ENCODE measurements at places on chromosomes 6 and 20.

GRCh38 chr20:61205769-61206168 is 46.3 kb upstream of the CDH4 start:
- no peak for DNase-seq

DNA sequence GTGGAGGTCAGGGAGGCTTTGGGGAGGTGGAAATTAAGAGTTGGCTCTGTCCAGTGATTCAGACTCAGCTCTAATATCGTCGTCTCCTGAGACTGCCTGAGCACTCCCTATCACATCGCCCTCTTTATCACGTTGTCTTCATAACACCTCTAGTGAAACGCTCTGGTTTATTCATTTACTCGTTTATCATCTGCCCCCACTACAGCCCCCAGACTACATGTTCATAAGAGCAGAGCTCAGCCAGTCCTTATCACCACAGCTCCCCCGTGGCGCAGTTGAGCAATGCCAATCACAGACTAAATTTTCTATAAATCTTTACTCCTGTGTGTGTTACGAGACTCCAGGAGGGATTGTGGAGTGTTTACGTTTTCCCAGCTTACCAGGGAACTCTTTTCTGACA is 316.2 kb downstream of the ADGRB3 start:
- no peak for DNase-seq

GRCh38 chr6:11606332-11606731 is 68.8 kb downstream of the TMEM170B start:
- no peak for DNase-seq

DNA sequence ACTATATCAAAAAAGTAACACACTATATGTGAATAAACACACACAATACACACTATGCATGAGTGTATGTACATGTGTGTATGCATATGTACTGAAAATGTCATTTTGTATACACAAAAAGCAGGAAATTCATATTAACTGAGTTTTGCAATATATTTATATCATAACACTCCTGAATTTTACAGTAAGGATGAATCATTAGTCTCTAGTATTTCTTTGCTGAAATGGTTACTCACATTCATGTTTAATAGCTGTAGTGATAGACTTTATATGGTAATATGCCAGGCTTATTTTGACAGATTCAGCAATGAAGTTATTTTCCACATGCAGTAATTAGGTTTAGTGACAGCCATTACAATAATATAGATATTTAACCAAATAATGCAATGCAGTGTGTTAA is 1216.2 kb upstream of the CITED2 start:
- DNase-seq, result no peak

DNA sequence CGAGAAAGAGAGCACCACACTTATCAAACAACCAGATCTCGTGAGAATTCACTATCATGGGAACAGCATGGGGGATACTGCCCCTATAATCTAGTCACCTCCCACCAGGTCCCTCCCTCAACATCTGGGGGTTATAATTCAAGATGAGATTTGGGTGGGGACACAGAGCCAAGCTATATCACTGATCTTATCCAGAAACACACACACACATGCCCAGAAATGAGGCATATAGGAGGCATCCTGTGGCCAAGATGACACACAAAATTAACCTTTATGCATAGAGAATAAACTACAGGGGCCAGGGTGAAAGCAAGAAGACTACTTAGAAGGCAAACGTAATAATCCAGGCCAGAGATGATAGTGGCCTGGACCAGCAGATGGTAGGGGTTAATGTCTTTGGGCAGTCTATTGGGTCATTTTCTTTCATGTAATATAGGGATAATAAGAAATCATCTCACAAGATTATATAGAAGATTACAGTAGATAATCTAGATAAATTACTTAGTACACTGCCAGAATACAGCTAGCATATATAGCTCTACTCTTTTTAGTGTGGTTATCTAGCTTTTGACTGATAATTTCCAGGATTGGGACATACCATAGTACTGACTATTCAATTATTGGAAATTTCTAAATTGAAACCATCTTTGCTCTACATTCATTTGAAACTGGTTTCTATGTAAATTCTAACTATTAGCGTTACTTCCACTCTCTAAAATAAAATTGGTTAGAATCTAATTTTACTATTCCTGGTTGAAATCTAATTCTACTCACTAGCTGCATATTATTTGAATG is 20.0 kb downstream of the RNF144B start:
- DNase-seq, result peak; percentile 33

- DNase-seq, result no peak
These were observed 33.9 kb downstream of the CCN2 start for GRCh38 chr6:131917318-131917717.

DNA sequence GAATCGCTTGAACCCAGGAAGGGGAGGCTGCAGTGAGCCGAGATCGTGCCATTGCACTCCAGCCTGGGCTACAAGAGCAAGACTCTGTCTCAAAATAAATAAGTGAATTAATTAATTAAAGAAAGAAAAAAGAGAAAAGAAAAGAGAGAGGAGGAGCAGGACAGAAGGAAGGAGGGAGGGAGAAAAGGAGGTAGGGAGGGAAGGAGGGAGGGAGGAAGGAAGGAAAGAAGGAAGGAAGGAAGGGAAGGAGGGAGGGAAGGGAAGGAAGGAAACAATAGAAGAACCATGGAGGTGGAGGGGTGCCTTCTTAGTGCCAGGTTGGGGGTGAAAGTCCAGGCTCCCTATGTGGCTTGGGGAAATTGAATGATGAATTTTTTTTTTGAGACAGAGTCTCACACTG is 6.5 kb upstream of the AHCY start:
- no peak for DNase-seq

GRCh38 chr20:24683676-24684075 is 214.2 kb downstream of the SYNDIG1 start:
- DNase-seq, result no peak

- DNase-seq, result no peak
These were observed 258.5 kb upstream of the CDH4 start for GRCh38 chr20:60993433-60994044.

DNA sequence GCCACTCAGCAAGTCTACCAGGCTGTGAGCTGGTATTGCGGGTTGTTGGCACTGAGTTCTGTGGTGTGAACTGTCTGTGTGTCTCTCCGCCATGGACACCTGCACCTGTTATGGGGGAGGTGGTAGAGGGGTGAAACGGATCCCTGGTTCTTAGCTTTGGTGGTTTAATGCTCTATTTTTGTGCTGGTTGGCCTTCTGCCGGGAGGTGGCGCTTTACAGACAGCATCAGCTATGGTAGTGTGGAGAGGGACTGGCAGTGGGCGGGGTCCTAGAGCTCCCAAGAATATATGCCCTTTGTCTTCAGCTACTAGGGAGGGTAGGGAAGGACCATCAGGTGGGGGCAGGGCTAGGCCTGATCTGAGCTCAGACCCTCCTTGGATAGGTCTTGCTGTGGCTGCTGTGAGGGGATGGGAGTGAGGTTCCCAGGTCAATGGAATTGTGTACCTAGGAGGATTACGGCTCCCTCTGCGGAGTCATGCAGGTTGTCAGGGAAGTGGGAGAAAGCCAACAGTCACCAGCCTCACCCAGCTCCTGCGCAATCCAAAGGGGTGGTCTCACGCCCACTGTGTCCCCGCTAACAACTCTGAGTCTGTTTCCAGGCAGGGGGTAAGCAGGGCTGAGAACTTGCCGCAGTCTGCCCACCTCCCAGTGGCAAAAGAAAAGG is 154.3 kb downstream of the CCDC170 start:
- DNase-seq, result no peak

- no peak for DNase-seq
These were observed 178.4 kb downstream of the MAFB start for GRCh38 chr20:40510622-40511021.

GRCh38 chr6:7727946-7728854 is 2.3 kb downstream of the BMP6 start:
- DNase-seq, result no peak

DNA sequence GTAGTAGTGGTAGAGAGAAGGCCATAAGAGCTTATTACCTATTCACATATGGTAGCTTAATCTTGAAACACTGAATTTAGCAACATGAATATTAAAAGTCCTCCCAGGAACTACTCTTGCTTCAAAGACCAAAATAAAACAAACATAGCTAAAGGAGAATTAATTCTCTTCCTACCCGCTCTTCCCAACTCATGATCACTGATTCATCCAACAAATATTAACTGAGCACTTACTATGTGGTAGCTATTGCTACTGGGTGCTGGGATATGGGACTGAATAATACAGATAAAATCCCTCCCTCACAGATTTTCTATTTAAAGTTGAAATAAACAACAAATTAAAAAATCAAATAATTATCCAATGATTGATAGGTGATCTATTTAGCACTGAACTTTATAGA is 287.1 kb downstream of the BTBD9 start:
- DNase-seq, result no peak

- DNase-seq, result no peak
These were observed 2.0 kb downstream of the YWHAB start for GRCh38 chr20:44887466-44887865.

- no peak for DNase-seq
These were observed 35.0 kb upstream of the MLIP start for GRCh38 chr6:54076159-54076789.

DNA sequence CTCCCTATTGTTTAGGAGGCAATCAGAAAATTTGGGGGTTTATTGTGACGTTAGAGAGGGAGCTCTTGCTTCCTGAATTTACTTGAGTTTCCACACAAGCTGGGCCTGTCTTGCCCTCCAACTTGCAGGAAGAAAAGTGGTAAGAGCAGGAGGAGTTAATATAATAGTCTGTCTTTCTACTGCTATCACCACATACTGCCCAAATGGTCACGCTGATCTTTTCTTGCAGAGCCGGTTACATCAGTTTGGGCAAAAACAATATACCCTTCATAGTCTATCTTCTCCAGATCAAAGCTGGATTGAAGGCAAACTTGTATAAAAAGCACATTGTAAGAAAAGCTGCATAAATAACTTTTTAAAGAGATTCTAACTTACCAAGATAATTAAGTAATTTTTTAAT is 46.3 kb upstream of the ECHDC1 start:
- DNase-seq, result no peak

DNA sequence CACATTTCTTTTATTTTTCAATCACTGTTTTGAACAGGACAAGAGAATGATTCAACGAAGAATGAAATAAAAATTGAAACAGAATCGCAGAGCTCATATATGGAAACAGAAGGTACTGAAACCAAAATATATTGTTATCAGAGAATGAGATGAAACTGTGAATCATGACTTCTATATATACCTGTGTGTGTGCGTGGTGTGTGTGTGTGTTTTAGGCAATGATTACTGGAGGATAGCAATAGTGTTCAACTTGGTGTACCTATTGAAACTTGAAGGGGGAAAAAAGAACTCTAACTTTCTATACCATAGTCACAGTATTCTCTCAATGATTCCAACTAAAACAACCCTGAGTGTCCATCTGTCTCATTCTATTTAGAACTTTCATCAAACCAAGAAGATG is 586.6 kb downstream of the KIF16B start:
- DNase-seq, result no peak

GRCh38 chr6:30964075-30964474 is 19.4 kb upstream of the MUC21 start:
- DNase-seq, result no peak

- no peak for DNase-seq
These were observed 74.3 kb downstream of the ERMARD start for GRCh38 chr6:169825558-169826225.

GRCh38 chr6:1917626-1918371 is 308.1 kb downstream of the FOXC1 start:
- no peak for DNase-seq

GRCh38 chr6:37990762-37991525 is 171.4 kb downstream of the ZFAND3 start:
- DNase-seq, result peak; percentile 61

DNA sequence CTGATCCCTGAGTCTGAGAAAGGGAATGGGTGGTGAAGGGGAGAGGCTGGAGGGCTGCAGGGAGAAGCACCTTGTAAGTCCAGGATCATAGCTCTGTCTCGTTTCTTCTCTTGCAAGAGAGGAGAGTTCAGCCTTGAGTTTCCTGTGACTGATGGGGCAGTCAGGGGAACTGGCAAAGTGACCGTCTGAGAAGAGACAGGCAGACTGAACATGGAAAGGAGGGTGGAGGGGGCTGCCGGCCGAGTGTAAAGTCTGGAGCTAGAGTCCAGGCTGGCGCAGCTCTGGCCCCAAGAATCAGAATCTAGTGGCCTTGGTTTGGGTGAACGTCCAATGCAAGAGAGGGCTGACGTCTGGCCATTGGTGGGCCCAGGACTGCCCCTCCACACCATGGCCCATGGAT is 72.5 kb downstream of the TCP11 start:
- no peak for DNase-seq

GRCh38 chr6:7786214-7786661 is 60.3 kb downstream of the BMP6 start:
- no peak for DNase-seq

- DNase-seq, result no peak
These were observed 206.9 kb downstream of the LY86 start for GRCh38 chr6:6795393-6795792.

DNA sequence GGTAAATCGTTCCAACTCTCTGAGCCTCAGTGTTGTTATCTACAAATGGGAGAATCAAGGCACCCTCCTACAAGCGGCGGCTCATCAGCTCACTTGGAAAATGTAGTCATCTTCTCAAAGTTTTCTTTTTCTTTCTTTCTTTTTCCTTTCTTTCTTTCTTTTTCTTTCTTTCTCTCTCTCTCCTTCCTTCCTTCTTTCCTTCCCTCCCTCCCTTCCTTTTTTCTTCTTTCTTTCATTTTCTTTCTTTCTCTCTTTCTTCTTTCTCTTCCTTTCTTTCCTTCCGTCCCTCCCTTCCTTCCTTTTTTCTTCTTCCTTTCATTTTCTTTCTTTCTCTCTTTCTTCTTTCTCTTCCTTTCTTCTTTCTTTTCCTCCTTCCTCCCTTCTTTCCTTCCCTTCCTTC is 55.0 kb upstream of the TGM3 start:
- no peak for DNase-seq

DNA sequence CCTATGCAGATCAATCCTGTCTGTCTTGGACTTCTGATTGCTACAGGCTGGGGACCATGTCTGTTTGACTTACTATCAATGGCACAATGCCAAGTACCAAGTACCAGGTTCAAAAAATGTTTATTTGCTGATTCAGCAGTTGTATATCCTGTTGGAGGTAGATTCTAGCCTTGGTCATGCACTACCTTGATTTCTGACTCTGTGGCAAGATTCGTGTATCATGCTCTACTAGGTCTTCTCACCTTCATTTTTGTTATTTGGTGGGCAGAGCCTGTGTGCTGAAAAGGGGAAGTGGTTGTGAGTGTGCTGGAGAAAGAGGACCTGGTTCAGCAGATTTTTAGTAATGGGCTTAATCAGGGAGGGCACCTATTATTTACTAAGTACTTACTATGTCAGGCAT is 192.4 kb upstream of the MYLIP start:
- DNase-seq, result no peak

GRCh38 chr6:12163149-12163548 is 127.0 kb upstream of the EDN1 start:
- no peak for DNase-seq

- DNase-seq, result no peak
These were observed 224.2 kb downstream of the SYNDIG1 start for GRCh38 chr20:24693466-24694156.

GRCh38 chr20:9253006-9253539 is 184.2 kb downstream of the PLCB4 start:
- no peak for DNase-seq

DNA sequence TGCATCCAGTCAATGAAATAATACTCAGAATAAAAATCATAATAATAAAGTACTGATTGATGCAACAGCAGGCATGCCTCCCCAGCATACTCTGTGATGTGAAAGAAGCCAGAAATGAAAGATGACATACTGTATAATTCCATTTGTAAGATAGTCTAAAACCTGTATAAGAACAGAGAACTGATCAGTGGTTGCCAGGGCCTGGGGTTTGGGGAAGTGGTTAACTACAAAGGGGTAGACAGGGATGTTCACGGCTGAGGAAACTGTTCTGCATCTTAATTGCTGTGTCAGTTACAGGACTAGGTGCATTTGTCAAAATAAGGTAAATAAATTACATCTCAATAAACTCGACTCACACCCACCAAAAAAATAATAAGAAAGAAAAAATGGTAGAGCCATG is 81.3 kb upstream of the BMP2 start:
- no peak for DNase-seq

Measured in fibroblast of skin of left biceps (primary cell).